ENCODE measurements at places on chromosomes 1 and 21.

- DNase-seq = no peak
These were observed 7.5 kb downstream of the CNN3 start for GRCh38 chr1:94919241-94920030.

DNA sequence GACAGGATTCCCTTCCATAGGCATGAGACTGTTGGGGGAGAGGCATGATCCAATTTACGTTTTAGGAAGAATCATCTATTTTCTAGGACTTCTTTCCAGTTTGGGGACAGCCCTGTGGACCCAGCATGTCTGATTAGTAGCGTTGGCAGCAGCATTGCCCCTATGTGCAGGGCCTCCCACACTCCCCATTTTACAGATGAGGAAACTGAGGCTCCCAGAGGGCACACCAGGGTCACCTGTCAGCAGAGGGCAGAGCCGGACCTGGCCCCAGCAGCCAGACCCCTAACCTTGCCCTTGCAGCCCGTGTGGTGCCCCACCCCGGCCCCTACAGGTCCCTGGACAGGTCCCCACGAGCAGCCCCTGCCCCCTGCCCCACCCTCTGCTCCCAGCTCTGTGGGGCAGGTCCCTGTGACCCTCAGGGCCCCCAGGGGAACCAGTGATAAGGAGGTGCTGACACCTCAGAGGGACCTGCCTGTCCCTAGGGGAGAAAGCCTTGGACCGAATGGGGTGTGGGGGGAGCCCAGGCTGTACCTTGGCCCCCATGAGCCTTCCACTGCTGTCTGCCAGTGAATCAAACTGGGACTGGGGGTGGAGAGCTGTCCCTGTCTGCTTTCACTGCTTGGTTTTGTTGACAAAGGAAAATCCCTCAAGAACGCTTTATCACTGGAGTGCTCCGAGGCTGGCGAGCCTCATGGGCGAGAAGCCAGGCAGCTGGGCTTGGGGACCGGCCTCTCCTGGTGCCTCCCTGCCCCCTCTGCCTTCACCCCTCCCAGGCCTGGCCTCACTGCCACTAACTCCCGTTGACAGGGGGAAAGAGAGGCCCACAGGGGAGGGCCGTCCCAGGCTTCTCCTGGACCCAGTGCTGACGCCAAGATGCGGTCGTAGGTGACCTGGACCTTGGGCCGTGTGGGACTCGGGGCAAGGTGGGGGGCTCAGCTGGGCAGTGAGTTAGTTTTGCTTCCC is 39.4 kb upstream of the CCDC27 start:
- DNase-seq = no peak

DNA sequence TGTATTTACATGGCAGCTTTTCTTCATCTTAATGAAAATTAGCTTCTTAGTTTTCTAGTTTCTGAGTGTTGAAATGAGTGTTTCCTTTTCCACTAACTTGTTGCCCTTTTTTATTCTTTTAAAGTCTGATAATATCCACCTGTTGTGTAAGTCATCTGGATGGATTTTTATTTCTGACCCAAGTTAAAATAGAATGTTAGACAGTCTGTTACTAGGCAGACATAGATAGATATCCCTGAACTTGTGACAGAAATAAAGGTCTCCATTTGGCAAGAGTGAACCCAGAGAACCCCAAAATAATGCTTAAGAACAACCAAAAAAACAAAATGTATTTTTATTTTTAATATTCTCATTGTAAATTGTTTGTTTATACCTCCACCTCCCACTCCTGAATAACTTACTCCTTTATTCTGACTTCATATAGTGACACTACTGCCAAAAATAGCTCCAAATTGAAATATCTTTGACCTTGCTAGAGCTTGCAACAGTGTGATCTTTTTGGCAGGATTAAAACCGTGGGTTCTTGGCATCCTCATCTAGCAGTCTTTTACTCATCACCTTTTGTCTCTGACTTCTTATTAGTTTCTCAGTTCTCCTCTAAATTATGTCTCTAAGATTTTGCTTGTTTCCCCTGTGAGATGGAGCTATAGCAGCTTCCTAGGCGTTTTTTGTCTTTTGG is 26.9 kb upstream of the SH3D21 start:
- DNase-seq = no peak

- DNase-seq = no peak
These were observed 40.2 kb downstream of the STX6 start for GRCh38 chr1:180982422-180982821.

- no peak for DNase-seq
These were observed 21.8 kb downstream of the EDN2 start for GRCh38 chr1:41462680-41463004.

GRCh38 chr1:192936313-192937018 is 122.7 kb downstream of the UCHL5 start:
- DNase-seq = no peak
